Fibroblast of the conjunctiva (primary cell): ENCODE measurements at places on chromosomes 13 and 19.

- no peak for DNase-seq
Observed at GRCh38 chr13:30933354-30933670, 856 bp downstream of the TEX26 start.

DNA sequence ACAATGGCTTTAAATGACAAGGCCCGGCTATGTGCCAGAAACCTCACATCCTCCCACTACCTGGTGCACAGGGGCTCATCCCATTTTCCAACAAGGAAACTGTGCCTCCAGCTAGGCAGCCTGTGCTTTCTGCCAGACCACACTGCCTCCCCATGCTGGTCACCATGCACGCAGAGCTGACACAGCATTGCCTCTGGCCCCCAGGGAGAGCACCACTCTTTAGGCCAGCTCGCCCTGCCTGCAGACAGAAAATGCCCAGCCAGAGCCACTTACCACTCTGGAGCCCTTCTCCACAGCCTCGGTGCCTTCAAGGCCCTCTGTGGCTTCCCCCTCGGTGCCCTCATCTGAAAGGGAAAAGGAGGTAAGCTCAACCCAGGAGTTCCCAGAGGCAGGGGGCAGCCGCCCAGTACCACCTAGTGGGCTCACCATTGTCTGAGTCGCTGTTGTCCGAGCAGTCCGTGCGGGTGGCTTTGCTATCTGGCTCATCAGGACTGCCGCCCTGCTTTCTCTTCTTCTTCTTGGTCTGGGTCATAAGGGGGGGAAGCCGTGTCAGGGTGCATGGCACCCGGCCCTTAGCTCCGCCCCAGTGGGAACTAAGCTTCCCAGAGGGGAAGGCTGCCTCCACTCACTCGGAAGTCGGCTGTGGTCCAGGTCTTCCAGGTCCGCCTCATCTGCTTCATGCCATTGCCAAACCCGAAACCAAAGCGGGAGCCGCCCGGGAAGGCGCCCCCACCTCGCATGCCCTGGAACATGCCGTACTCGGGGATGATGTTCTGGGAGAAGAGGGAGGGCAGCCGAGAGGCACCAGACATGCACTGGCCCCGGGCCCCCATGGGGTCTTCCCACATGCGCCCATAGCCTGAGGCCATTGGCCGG is 18.0 kb downstream of the AKAP8L start:
- no peak for DNase-seq

GRCh38 chr19:18089726-18090125 is 3.0 kb upstream of the IL12RB1 start:
- no peak for DNase-seq

GRCh38 chr13:74741732-74742131 is 607.5 kb upstream of the KLF12 start:
- no peak for DNase-seq

GRCh38 chr19:49524812-49525455 is 2.9 kb upstream of the RCN3 start:
- no peak for DNase-seq

DNA sequence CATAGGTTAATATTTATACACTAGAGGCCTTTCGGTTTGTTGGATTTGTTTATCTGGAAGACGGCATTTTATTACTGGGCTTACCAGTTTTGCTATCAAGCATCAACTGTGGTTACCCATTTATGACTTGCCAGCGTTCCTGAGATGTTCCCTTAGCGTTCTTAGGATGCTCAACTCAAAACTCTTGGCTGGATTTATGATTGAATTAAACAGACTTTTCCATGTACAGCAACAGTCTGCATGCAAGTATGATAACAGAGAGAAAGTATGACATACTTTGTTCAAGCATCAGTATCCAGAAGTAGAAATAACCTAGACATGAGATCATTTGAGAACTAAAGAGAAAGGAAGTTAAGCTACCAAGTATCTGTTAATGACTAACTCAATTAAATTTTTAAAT is 29.9 kb upstream of the RNF113B start:
- peak; percentile 33 for DNase-seq

DNA sequence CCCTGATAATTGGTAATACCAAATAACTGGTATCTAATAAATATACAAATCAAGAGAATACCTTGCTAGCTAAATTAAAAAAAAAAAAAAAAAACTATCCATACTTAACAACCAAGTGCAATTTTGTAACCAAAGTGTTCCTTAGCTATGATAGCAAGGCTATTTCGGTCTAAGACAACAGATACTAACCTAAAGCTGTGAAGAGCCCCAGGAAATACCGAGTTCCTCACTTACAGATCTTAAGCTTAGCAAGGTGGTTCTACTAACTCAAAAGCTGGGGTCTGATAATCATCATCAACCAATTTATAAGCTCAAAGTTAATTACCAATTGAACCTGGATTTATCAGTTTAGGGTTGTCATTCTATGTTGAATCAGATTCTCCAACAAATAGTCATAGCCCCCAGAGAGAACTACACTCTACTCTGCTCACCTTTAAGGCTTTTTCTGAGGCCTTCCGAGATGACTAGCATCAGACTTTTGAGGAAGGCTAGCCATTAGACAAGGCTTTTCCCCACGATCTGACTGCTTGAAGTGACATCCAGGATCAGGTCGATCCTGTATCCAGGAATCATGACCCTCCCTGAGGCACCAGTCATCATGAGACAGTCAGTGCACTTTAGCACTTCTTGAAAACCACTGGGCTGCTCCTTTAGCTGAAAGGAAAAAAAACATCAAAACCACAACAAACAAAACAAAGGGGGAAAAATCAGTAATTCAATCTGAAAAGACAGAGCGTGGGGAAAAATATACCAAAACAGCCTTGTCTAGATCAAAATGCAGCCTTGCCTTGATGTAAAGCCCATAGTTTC is 31.9 kb downstream of the INTS6 start:
- DNase-seq, result no peak

DNA sequence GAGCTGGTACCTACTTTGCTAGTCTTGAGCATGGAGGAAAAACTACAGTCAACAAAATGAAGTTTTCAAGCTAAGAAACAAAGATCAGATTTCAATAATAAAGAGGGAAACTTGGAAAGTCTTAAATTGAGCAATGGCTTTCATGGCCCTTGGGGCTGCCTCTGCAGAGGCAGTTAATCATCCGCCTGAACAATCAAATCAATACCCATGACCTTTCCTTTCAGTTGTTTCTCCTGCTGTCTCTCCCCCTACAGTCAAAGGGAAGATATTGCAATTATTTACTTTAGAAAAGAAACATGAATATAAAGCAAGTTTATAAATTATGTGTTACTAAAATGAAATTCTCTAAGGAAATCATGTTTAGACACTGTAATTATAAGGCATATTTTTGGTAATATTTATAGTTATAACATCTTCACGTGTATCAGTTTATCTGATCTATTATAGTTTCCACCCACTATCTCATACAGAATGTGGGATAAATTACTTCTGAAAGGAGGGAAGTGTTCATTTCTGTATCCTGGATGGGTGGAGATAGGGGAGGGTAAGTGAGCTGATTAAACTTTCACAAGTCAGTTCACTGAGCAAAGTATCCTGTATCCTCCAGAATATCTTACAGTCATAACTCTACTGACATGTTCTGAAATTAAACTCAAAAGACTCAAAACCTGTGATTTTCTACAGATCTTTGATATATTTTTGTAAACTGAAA is 72.4 kb upstream of the TSC22D1 start:
- peak; percentile 17 for DNase-seq

GRCh38 chr13:97221466-97221865 is 667 bp upstream of the MBNL2 start:
- DNase-seq, result no peak

DNA sequence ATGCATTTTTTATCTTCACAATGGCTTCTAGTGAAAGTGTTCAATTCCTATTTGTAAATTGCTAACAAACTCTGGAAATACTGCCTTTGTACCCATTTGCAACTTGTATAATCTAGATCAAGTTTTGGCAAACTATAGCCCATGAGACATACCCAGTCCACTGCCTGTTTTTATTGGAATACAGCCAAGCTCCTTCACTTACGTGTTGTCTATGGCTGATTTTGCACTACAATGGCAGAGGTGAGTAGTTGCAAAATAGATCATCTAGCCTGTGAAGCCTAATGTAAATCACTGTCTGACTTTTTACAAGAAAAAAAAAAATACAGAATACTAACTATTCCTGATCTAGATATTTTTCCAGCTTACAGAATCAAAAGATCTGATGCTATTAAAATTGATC is 37.1 kb downstream of the DZIP1 start:
- DNase-seq, result peak; percentile 46

DNA sequence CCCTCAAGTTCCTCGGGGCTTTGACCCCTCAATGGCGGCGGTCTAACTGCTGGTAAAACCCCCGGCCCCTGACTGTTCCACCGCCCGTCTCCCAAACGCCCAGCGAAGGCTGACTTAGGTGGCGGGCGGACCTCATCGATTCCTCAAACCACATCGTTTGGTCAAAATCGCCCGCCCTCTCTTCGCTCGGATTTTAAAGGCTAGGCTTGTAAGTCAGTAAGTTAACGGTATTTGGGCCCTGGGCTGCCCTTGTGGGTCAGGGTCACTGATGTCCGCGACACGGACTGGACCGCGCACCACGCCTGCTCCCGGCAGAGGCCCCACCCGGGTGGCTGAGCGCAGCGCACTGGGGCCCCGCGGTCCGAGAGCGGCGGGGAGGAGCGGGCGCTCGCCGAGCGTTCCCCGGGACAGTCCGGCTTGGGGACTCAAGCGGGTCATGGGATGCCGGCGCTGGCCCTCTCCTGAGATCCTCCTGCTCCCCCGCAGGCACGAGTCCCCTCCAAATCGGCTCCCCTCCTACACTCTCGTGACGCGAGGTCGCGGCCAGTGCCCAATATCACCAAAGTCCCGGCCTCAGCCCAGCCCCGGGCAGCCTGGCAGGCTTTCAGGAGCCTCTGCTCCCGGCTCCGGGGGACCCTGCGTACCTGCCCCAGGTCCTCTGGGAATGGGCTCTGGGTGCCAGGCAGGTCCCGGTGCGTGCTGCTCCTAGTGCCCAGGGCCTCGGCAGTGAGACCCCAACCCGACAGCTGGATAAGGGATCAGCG is 1.0 kb downstream of the FLT1 start:
- no peak for DNase-seq

GRCh38 chr19:54415208-54415900 is at the start of gene TTYH1:
TSS of gene TTYH1 (plus strand) at chr19:54415464. CDS start at chr19:54415553, 89 bp downstream.
- no peak for DNase-seq

GRCh38 chr19:952680-953444 is 27.0 kb downstream of the ARID3A start:
- DNase-seq, result no peak

GRCh38 chr13:105159841-105160240 is 1375.6 kb downstream of the EFNB2 start:
- no peak for DNase-seq

- DNase-seq, result no peak
Observed at GRCh38 chr19:39264306-39265290, 3.6 kb upstream of the IFNL2 start.

DNA sequence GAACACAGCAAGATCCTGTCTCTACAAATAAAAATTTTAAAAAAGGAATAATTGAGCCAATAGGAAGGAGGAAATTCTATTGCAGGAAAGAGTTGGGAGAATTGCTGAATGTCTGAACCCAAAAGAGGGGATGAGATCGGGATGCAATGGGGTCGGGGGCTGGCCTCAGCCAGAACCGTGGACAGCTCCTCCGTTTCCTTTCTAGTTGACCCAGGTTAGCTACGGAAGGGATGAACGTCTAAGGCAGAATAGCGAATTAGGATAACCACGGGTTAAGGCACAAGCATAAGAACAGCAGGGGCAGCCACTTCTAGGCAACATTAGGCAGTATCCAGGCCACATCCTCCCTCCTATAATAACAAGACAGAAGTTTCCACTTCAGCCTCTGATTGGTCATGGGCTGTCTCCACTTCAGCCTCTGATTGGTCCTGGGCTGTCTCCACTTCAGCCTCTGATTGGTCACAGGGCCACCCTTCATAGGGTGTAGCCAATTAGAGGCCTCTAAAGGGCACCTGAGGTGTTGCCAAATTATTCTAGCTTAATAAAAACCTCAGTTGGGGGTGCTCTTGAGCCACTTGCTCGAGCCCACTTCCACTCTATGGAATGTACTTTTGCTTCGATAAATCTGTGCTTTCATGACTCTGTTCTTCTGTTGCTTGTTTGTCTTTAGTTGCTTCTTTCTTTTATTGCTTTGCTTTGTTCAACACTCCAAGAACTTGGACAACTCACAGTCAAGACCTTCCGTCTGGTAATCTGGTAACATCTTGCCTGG is 24.9 kb upstream of the TPM4 start:
- DNase-seq, result no peak

DNA sequence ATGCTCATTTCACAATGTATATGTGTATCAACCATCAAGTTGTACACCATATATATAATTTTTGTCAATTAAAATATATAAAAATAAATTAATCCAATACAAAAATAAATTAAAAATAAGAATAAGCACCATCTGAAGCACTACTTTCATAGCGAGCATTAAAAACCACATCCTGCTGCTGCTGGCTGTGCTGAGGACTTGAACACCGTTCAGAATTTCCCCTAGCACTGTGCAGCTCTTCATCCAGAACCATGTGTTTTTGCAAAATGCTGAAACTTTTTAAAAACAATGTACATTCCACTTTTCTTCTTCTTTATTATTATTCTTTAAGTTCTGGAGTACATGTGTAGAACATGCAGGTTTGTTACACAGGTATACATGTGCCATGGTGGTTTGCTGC is 40.0 kb upstream of the FOXO1 start:
- DNase-seq, result no peak

DNA sequence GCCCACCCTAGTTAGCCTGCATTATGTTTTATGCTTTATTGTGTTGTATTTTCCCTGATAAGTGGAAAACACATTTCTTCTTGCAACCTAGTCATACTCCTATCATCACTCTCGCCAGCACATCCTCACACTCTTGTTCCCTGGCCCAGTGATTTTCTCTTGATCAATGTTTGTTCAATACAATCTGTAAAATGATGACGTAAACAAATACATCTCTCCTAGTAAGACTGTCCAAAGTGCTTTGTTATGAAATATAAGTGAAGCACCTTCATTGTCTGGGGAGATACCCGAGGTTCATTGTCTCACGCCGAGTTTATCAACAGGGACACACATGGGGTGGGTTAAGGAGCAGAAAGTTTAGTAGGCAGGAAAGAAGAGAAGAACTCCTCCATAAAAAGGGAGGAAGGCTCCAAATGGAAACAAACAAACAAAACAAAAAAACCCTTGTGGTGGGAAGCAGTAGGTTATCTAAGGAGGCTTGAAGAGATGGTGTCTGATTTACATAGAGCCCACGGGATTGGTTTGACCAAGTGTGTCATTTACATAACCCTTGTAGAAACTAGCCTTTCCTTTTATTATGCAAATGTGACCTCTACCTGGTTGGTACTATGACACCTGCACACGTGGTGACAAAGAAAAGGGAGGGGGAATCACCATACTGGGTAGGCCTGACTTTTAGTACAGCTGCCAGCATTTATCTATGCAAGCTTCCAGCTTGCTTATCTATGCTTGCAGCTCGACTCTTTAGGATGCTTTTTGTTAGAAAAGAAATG is 1317.9 kb upstream of the SPRY2 start:
- no peak for DNase-seq

DNA sequence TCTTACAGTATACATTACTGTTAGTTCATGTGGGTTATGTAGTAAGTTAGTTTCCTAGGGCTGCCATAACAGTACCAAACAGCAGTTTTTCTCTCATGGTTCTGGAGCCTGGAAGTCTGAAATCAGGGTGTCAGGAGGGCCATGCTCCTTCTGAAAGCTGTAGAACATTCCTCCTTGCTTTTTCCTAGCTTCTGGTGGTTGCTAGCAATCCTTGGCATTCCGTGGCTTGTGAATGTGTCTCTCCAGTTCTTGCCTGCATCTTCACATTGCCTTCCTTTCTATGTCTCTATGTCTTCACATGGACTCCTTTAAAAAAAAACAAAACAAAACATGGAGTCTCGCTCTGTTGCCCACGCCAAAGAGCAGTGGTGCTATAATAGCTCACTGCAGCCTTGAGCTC is 95.4 kb downstream of the WDFY2 start:
- DNase-seq, result no peak

- DNase-seq, result no peak
Observed at GRCh38 chr13:46522748-46523030, 30.3 kb upstream of the LRCH1 start.
